ENCODE measurements at places on chromosomes 11 and 22.

DNA sequence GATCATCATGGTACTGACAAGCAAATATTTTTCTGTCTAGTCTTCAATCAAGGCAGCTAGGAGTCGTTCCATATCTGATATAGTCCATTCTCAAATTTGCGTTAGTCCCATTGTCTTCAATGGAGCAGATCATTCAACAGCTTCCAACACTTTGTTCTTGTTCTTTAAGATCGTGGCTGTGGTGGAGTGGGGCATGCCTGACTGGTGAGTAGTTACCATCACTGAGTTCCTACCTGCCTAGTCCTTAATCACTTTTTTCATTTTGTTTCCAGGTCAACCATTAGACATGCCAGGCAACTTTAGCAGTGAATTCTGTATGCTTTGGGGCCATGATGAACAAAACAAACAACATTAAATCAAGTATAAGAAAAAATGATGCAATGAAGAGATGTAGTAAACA, 693.1 kb upstream of the KIRREL3 start:
- DNase-seq = no peak

DNA sequence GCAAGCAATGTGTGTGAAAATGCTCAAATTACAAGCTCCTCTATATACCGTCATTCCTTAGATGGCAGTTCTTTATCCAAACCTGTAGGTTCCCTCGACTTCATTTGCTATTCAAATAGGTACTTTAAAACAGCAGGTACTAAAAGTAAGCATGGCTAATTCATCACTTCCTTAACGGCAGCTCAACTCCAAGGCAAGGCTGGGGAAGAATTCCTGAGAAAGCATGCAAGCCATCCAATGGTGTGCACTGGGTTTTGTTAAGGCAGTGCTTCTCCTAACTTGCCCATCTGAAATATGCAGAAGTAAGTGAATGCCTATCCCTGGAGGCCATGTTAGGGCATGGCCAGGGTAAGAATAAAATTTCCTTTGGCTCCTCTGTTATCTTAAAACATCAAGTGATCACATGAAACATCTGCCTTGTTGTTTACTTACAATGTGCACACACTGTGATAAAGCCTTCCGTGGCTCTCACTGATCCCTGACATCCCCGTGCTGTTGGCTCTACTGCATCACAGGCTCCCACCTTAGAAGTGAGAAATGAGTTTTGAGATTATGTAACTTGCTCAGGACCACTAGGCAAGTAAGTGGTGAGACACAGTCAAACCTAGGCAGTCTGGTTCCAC, 52.1 kb downstream of the SMCO4 start:
- no peak for DNase-seq

DNA sequence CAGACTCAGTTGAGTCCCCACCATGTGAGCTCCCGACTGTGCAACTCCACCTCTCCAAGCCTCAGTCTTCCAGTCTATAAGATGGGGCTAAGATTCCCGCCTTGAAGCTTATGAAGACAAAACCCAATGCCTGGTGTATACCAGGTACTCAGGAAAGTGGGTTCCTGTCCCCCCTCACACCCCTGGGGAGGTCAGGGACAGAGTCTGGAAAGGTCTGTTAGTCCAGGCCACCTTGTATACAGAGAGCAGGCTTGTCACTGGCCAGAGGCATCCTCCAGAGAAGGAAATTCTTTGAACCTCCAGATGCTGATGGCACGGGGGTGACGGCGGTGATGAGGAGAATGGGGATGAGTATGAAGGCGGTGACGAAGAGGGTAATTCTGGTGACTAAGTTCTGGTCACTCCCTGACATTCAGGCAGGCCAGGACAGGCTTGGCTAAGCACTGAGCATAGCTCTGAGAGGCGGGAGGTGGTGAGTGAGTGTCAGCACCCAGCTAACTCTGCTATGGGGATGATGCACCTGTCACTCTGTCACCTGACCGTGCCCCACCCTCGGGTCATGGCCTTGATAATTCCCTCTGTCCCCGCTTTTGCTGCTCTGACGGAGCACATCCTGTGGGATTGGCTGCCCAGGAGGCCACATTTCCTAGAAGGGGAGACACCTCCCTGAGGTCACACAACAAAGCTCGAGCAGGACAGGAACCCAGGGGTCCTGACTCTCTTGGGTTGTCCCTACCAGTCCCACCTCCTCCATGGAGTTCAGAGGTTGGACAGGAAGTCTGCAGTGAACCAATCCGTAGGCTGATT, 30.9 kb upstream of the CSNK1E start:
- DNase-seq = no peak

DNA sequence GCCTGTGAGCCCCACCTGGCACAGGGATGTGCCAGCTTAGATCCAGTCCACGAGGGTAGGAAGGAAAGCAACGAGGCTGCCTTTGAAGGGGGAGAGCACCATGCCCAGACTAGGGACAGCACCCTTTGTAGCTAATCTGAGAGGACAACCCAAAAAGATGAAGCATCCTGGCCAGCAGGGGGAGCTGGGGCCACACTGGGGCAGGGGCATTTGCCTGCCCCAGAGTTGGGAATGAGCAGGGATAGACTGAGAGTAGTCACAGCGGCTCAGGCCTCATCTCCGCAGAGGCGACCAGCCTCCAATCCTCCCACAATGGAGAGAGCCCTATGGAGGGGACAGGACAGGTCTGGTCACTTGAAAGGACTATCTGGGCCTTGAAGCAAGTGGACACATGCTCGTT, 16.4 kb downstream of the LMO1 start:
- no peak for DNase-seq

Data from putamen (tissue), 1 donor.